ENCODE measurements at places on chromosomes 11 and 22. TPM values are rescaled to one million over a fixed set of nuclear protein-coding genes. Genes with fewer than 3 reads are reported as not detected.

DNA sequence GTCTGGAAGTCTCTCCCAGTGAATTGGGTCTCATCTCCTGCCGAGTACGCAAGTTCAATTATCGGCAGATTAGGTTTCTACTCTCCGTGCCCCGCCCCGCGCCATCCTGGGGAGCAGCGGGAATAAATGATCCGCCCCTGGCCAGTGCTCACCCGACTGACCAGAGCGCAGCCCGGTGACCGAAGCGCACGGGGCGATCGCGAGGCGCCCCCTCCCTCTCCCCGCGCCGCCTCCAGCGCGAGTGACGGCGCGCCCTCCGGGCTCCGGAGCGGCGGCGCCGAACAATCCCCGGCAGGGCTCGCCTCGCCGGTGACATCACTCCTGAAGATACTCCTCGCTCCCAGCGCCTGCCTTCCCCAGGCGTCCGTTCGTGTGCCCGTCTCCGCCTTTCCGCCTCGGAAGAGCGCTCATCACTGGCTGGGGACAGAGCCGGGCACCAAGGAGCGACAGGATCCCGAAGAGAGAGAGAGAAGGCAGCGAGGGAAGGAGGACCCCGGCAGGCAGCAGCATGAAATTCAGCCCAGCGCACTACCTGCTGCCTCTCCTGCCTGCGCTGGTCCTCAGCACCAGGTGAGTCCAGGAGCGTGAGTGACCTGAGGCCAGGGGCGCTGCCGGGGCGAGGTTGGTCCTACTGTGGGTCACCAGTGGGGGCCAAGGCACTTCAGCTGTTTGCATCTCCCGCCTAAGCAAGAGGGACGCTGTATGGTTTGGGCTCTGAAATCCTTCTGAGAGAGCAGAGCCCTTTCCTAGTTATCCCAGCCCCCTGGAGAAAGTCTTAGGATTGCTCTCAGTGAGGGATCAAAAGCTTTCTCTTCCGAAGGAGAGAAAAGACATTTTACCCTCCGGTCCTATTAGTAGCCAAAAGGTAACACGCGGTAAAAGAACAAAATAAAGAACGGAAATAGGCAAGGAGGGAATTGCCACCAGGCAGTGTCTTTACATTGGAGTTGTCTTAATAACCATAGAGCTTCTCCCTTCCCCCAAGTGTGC, at the start of gene LUZP2:
Gene LUZP2 (plus strand): TSS at position 318 of the 990 bp plus-strand sequence.
- no peak for DNase-seq

DNA sequence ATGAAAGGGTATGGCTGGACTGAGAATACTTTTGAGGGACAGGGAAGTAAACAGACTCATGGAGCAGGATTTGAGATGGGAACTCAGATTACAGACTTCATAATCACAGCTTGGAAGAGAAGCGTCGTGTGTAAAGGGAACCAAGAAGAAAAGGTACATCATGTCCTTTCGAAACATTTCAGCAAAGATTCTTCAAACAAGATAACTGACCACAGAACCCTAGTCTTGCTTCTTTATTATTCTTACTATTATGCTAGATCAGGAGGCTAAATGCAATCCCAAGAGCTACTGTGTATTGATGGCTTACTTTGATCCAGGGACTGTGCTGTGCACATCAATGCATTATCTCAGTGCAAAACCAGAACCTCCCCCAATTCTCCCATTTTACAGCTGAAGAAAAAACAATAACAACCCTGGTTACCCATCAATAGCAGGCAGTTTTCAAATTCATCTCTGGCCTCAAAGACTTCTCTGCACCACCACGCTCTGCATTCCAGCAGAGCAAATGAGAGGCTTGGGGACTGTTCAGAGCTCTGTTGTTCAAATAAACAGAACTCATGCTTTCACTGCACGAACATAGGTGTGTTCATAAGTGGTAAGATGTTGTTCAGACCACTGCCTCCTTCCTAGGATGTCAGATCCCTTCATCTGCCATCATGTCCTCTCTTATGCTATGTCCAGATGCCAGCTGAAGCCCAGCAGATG, 104.8 kb upstream of the NAV2 start:
- no peak for DNase-seq

DNA sequence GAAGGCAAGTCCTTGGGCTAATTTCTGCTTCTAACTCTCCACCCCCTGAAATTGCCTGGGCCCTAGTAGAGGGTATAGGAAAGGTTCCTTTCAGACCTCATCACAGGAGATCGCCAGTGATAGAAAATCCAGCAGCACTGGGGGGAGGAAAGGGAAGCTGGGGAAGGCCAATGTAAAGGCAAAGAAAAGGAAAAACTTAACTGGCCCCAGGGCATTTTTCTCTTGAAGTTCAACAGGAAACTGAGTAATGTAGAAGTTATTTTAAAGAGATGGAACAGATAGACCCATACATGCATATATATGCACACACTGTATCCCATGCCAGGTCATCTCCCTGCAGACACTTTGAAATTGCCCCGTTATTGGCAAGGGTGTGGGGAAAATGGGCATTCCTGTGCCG, 134.0 kb downstream of the TRIM44 start:
- no peak for DNase-seq

GRCh38 chr22:33539902-33540751, 380.1 kb downstream of the LARGE1 start:
- DNase-seq, result no peak

DNA sequence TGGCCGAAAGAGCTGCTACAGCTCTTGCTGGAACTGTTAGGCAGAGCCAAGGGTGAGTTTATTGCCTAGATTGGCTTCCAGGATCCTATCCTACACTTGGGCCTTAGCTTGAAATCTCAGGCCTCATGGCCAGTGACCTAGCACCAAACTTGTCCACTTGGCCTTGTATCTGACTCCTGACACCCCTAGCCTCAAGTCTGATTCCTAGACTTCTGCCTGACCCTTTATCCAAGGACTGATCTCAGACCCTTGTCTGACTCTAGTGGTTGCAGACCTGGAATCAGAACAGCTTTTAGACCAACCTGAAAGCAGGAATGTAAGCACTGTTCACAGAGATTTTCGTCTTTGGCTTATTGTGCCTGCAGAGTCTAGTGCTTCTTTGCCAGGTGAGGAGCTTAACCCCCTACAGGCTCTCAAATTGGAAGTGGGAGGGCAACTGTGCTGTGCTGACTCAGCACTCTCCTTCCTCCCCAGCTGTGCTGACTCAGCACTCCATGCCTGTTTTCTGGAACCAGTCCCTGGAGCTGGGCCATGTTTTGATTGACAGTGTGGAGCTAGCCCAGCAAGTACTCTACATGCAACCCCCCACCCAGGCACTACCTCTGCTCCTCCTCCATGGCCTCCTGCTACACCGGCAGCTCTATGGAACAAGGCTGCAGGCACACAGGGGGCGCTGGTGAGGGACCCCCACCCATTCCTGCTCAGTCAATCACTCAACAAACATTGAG, 35.1 kb downstream of the RRP8 start:
- no peak for DNase-seq

DNA sequence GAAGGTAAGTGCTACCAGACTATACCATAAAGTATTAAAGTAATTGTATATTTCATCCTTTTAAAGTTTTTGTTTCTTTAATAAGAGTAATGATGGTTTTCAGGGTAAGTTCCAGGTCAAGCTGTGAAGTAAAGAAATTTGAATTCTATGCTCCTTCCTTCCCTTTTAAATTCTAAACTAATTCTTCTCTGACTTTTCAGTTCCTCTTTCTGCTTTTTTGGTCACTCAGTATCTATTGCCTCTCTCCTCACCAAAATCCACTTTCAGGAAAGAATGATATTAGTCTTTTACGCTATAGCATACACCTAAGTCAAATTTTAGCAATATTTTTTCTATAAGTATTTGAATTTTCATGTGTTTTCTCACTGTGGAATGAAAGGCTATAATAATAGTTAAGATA, 8.2 kb downstream of the MMP8 start:
- DNase-seq, result no peak

DNA sequence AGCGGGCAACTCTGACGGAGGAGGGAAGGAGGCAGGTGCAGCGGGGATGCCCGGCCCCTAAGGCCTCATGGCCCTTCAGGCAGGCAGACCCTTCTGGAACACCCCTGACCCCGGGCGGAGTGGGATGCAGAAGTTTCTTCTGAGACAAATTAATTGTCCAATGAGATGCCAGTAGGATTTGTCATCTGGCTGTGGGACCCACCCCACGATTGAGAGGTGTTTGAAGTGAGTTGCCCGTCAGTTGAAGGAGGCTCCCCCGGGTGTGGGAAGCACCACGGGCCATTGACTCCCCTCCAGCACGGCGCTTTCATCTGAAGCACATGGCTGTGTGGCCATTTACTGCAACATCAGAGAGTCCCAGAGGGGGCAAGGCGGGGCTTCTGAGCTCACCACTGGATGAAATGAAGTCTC, 527.8 kb downstream of the BRD1 start:
- no peak for DNase-seq

DNA sequence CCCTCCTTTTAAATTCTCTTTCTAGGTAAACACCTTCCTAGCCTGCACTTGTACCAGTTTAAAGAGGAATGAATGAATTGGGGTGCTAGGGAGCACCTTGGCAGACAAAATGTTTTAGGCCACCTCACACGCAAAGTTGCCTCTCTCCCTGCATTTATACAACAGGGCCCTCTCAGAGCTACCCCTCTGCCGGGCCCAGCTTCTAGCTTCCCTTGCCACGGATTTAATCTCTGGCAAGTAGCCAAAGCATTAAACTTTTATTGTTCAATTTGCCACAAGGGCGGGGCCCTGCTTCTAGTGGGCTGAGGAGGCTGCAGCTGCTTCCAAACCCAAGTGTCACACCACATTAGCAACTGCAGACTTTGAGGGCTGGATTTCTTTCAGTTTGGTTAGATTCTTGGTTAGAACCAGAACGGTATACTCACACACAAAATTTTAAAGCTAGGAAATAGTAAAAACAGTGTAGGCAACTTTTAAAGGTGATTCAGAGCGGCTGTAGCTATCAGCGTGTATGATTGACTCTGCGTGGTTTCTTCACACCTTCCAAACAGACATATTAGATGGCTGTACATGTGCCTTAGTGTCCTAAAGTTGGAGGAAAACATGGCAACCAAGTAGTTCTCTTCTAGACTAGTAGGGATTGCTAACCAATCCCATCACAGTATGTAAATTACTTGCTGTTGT, 6.5 kb downstream of the KREMEN1 start:
- no peak for DNase-seq

DNA sequence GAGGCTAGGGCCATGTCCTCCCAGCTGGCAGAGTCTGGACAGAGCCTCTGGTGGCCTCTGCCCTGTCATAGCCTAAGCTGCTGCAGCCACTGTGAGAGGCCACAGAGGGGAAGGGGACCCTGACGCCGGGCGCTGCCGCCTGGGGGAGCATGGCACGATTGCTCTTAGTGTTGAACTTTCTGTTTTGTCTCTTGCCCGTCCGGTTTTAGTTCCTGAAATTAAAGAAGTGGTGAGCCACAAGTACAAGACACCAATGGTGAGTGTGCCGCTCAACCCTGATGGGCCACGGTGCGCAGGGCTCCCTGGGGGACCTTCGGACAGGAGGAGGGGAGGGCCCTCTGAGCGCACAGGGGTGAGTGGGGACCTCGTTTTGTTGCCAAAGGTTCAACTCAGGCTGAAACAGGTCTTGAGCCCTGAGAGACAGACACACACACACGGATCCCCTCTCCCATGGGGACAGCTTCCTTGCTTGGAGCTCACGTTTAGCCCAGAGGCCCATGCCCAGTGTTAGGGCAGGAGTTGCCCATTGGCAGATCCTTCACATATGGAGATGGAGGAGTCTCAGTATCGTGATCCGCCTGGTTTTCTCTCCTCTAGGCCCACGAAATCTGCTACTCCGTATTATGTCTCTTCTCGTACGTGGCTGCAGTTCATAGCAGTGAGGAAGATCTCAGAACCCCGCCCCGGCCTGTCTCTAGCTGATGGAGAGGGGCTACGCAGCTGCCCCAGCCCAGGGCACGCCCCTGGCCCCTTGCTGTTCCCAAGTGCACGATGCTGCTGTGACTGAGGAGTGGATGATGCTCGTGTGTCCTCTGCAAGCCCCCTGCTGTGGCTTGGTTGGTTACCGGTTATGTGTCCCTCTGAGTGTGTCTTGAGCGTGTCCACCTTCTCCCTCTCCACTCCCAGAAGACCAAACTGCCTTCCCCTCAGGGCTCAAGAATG, 23.8 kb downstream of the MYBPC3 start:
- no peak for DNase-seq

DNA sequence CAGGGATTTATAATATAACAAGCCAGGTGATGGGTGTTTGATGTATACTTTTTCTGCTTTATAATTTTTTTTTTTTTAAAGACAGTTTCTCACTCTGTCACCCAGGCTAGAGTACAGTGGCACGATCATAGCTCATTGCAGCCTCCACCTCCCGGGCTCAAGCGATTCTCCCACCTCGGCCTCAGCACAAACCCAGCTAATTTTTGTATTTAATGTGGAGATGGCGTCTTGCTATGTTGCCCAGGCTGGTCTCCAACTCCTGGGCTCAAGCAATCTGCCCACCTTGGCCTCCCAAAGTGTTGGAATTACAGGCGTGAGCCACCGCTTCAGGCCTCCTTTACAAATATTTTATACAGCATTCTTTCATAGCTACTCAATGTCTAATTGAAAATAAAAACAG, 48.6 kb downstream of the MORC2 start:
- DNase-seq, result no peak

GRCh38 chr11:124518989-124519451, 24.4 kb downstream of the OR8B12 start:
- no peak for DNase-seq

DNA sequence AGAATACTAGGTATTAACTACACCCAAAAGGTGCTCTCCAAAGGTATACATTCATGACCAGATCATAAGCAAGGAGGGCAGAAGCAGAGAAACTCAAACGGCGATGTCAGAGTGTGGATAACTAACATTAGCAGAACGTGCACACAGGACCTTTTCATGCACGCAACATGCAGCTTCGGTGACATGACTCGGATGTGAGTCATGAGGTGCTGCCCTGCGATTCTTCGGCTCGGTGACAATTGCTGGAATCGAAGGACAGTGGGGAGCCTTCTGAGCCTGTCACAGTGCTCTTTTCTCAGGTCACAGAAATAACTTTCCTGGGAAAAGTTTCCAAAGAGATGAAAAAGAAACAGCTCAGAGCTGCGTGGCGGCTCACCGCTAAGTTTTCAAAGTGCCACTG, 418.5 kb upstream of the SYN3 start:
- DNase-seq, result no peak

DNA sequence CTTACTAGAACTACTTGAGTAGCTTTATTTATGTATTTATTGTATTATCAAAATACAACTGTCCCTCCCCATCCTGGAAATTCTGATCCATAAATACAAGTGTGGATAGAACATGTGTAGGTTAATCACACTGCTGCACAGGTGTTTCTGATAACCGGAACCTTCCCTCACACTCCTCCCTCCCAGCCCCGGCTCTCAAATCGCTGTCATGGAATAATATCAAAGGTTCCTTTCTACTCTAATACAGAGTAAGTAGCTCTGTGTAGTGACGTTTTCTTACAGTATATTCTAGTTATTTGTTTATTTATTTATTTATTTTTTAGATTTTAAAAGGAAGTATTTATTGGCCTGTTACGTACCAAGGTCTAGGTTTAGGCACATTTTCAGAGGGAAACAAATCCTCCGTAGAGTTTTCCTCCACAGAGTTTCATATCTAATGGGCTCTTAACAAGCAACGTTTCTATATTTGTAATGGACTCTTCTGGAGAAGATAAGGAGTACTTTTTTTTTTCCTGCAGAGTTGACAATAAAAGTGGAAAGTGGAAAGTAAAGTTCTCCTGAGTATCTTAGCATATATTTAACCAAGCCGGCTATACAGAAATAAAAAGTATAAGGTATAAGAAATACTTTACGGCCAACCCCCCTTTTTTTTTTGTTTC, 129.0 kb upstream of the CARD18 start:
- no peak for DNase-seq

The POU2F3 gene
- not detected for total RNA-seq

The KRTAP5-10 gene
- total RNA-seq, result not detected

The GRAMD1B gene
- total RNA-seq, result 45.7 TPM

The KRTAP5-7 gene
- 0.16 TPM for total RNA-seq

The CCDC188 gene
- not detected for total RNA-seq

The GGT5 gene
- total RNA-seq, result 0.04 TPM

The TMEM9B gene
- 9.9 TPM for total RNA-seq

Data from activated CD4-positive, alpha-beta T cell treated with anti-CD3 and anti-CD28 coated beads for 36 hours (primary cell).